ENCODE measurements at places on chromosomes 3 and 15. TPM values are rescaled to one million over a fixed set of nuclear protein-coding genes. Genes with fewer than 3 reads are reported as not detected.

The STAB1 gene
- total RNA-seq = 23.9 TPM

- DNase-seq = peak; percentile 82
Measured at GRCh38 chr3:127831723-127832172, 9.4 kb upstream of the MGLL start.

GRCh38 chr15:32099097-32099785, 68.9 kb downstream of the CHRNA7 start:
- DNase-seq = no peak

GRCh38 chr15:90931828-90932659, at the start of gene HDDC3:
Gene HDDC3 (minus strand): TSS chr15:90932549. CDS start chr15:90932540, 9 bp downstream.
- peak; percentile 84 for DNase-seq
